B cell (primary cell): ENCODE measurements at places on chromosomes 2 and 18. TPM values are rescaled to one million over a fixed set of nuclear protein-coding genes. Genes with fewer than 3 reads are reported as not detected.

The RND3 gene
- not detected in 2 replicates for polyA plus RNA-seq

The CD207 gene
- polyA plus RNA-seq, result not detected in 2 replicates

The EFR3B gene
- not detected in 2 replicates for polyA plus RNA-seq

The ST3GAL5 gene
- polyA plus RNA-seq, result 40.2 and 42.6 TPM in 2 replicates

The FAM237A gene
- not detected in 2 replicates for polyA plus RNA-seq

The GCC2 gene
- 12.3 and 12.5 TPM in 2 replicates for polyA plus RNA-seq

The PLGLB1 gene
- 1.7 and 2.7 TPM in 2 replicates for polyA plus RNA-seq

The IL36B gene
- polyA plus RNA-seq, result not detected in 2 replicates

The TRIM43 gene
- not detected in 2 replicates for polyA plus RNA-seq

The CCDC148 gene
- polyA plus RNA-seq, result not detected in 2 replicates

The AMER3 gene
- not detected in 2 replicates for polyA plus RNA-seq

The SETBP1 gene
- polyA plus RNA-seq, result 13.3 and 15.1 TPM in 2 replicates

The UGT1A3 gene
- polyA plus RNA-seq, result not detected in 2 replicates

The KIAA2012 gene
- not detected in 2 replicates for polyA plus RNA-seq

The ACTG2 gene
- not detected in 2 replicates for polyA plus RNA-seq

The ARMC9 gene
- polyA plus RNA-seq, result 0.27 and 0.40 TPM in 2 replicates

The RPRM gene
- polyA plus RNA-seq, result not detected in 2 replicates

The SPDYA gene
- polyA plus RNA-seq, result 0.09 TPM in 1 of 2 replicates, not detected in the other

The CYRIA gene
- polyA plus RNA-seq, result 16.2 and 16.8 TPM in 2 replicates

The GRHL1 gene
- 0.25 and 0.84 TPM in 2 replicates for polyA plus RNA-seq

The INPP5D gene
- 144 and 152 TPM in 2 replicates for polyA plus RNA-seq

The CD226 gene
- 0.78 and 0.98 TPM in 2 replicates for polyA plus RNA-seq

The ATP5MC3 gene
- polyA plus RNA-seq, result 94.1 and 96.8 TPM in 2 replicates

The CDH7 gene
- not detected in 2 replicates for polyA plus RNA-seq

The CPLX4 gene
- polyA plus RNA-seq, result not detected in 2 replicates
